ENCODE measurements at places on chromosomes 1 and 21.
A peak's percentile ranks its signal among the peaks of the same experiment; 100 is the strongest.

- DNase-seq: no peak
Measured at GRCh38 chr1:162922201-162922600, 61.2 kb upstream of the CCDC190 start.

GRCh38 chr1:168863772-168864171 is 134.8 kb upstream of the DPT start:
- no peak for DNase-seq

DNA sequence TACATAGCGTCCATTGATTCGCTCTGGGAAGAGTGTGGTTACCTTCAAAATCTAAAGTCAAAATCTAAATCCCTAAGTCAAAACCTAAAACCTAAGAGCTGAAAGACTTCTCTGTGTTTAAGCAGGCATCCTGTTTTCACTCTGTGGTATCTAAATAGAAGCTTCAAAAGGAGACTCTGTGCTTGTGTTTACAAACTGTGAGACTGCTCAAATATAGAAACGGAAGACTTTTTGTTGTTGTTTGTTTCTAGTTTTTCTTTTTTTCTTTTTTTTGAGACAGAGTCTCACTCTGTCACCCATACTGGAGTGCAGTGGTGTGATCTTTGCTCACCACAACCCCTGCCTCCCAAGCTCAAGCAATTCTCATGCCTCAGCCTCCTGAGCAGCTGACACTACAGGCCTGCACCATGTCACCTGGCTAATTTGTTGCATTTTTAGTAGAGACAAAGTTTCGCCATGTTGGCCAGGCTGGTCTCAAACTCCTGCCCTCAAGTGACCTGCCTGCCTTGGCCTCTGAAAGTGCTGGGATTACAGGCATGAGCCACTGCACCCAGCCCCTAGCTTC is 425.9 kb downstream of the SMYD3 start:
- no peak for DNase-seq

- DNase-seq: no peak
Measured at GRCh38 chr1:183769956-183770815, 34.7 kb upstream of the RGL1 start.

DNA sequence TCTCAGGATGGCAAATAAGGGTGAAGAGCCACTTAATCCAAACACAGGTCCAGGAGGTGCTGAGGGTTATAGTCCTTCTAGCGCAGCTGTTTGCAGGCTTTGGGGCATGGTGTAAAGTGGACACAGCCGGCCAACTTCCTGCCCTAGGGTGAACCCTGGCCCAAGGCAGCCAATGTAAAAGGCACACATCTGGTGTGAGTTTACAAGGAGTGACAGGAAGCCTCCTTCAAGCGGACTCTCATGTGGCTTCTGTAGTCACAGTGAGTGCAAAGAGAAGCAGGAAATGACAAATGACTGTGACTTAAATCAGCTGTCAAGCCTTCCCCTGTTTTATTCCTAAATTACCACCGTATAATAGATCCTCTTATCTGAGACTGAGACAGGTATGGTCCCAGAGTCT is 213.0 kb downstream of the CRB1 start:
- DNase-seq: peak; percentile 25

DNA sequence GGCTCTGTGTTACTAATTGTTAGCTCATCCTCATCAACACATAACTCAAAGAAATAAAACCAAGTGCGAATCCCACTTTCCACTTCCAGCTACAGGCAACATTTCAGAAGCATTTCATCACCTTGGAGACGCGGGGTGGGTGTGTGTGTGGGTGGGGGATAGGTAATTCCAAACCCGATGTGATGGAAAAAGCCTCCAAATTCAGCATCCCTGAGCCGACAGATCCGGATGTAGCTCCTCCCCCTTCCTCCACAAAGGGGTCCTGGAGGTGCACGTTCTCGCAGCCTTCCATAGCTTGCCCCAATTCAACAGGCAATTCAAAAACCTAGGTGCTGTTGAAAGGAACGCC is 486 bp downstream of the HSPA13 start:
- no peak for DNase-seq

DNA sequence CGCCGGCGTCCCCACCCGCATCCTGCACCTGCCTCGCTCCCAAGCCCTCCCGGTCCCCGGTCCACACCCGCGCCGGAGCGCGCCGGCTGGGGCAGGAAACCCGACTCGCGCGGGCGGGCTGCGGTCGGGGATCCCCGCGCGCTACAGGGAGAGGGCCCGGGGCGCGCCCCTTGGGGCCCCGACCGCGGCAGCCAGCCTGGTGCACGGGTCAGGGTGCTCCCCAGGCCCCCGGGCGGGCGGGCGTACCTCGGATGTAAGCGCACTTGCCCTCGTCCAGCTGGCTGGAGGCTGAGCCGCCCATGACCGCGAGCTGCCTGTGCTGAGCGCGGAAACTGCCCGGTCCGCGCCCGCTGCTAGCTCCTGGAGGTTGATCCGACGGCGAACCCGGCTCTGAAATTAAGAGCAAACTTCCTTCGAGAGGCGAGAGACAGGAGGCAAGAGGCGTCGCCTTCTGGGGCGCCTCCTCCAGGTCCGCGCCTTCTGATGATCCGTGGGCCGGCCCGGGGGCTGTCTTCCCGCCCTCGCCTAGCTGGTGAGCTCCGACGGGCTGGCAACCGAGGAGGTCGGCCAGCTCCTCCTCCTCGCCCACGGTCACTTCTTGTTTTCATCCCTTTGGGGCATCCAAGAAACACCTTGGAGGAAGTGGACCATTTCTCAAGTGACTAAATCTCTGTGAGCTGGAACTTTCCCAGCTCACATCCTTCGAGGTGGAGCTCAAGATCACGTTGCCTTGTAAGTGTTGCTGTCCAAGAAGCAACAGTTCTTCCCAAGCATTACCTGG is at the start of gene NIBAN1:
TSS of gene NIBAN1 (minus strand) at position 453 of the 781 bp plus-strand sequence. CDS start at position 301, 152 bp downstream.
- peak; percentile 75 for DNase-seq

DNA sequence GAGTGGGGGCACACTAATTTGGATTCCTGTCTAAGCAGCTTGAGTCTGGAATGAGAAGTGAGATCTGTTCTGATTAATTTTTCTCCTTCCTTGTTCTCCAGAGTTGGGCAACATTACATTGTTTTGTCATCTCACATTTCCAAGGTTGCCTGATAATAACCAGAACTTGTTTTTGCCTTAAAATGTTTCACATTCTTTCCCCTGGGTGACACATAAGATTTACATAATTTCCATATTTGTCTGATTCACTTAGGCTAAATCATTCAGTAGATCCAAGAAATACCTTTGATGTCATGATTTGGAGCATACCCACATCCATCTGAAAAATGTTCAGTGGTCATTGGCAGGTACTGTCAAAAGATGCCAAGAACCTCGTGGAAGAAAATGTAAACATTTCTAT is 60.3 kb downstream of the XCL2 start:
- peak; percentile 58 for DNase-seq

DNA sequence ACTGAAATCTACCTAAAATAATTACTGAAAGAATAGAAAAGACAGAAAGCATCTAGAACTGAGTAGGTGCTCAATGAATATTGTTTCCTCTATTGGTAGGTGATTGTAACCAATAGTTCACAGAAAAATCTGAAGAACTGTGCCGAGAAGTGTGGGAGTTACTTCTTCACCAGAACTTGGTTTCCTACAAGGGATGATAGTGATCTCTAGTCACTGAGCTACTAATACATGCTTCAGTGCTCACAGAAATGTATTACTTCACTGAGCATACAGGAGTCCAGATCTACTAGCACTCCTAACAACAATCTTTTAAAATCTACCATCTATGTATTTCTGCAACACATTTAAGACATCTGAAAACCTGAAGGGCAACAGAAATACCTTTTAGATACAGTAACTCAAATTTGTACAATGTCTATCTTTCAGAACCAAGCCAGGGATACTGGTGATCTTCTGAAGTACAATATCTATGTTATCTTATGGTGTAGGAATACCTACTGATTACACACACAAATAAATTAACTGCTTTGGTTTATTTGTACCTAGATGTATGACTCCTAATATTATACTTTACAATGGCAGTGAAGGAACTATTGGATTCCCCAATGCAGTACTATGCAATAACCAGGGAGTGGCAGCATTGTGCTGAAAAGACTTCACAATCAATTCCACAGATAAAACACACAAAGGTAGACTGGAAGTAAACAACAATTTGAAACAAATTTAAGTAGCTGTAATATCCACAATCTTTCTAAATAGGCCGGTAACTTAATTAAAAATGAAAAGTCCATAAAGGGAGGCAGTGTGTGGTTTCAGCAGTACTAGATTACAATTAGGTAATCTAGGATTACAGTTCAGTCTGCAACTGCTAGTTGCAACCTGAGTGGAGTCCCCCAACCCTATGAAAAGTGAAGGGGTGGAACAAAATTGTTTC is 243.0 kb downstream of the SLC45A1 start:
- DNase-seq: peak; percentile 68

DNA sequence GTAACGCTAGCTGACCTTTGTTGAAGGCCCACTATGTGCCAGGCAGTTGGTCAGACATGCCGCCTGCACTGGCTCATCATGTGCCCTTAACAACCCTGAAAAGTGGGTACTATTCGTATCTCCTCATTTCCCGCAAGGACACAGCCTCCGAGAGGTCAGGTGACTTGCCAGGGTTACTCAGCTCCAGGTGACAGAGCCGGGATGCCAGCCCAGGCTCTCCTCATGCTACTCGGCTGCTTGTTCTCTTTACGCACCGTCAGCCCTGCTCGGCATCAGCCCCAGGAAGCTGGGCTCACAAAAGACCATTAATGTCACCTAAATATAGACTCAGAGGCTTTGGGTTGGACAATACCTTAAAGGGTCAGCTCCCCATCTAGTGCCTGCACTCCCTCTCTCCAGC is 29.0 kb downstream of the GRHL3 start:
- DNase-seq: no peak

- no peak for DNase-seq
Measured at GRCh38 chr1:147833231-147833860, 69.2 kb upstream of the GJA8 start.

DNA sequence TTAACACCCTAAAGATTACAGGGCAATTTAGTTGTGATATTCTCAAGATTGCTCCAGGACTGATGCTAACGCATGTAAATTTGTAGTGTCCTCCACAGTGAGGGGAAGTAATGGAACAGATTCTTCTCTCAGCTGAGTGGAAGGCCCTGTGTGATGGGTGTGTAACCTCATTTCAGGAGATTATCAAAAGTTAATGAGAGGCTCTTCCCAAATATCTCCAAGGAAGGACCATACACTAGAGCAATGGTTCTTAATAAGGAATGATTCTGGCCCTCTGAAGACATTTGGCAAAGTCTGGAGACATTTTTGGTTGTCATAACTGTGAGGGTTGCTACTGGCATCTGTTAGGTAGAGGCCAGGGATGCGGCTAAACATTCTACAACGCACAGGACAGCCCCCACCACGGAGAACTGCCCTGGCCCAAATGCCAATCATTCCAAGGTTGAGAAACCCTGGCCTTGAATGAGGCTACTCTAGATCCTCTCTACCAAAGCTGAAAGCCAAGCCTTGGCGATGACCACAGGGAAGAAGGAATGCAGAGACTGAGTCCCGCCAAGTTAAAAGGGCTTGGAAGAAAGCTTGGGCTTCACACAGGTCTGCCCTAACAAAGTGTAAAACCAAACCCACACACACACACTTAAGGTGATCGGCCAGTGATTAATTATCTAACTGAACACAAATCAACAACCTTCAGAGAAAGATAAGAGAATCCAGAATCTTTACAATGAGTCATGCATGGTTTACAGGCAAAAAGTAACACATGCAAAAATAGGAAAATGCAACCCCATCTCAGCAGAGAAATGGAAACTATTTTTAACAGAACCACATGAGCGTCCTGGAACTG is 135.8 kb downstream of the SYF2 start:
- no peak for DNase-seq

DNA sequence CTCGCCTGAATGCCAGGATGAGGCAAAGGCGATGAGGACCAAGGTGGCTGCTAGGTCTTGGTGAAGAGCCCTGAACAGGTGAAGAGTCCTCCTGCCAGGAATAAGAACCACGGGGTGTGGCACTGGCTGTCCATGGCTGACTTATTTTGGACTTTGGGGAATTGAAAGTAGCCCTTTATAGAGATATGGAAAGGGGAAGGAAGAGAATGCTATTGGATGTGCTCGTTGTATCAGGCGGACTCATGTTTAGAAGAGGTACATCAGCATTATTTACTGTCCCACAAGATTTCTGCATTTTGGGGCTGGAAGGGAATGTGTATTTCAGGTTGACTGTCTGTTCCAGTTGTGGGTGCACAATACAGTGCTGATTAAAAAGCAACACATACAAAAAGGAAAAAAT is 465.8 kb downstream of the DSCAM start:
- no peak for DNase-seq

DNA sequence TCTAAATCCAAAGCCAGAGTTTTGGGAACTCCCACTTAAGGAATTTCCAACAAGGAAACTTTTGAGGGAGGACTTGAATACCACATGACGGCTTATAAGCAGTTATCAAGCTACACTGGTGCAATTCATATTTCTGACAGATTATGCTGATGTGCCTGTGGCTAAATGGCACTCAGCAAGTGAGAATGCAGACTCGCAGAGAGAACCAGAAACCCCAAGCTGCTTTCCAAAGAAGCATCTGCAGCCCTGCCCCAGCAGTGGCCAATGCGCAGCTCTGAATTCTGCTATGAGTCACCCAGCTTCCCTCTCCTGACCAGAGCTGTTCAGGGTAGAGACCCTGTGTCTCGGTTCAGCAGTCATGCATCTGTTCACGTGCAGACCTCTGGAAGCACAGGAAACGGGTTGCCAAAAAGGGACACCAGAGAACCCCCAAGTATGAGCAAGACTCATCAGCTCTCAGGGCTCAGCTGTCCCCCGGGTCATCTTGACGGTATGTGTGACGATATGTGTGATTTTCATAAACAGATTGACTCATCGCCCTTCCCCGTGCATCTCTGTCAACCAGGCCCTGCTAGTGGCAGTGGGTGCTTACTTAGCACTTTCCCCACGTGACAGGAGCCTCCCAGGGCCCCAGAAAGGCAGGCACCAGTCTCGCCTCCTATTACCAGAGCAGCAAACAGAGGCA is 76.3 kb downstream of the ITPKB start:
- peak; percentile 100 for DNase-seq

DNA sequence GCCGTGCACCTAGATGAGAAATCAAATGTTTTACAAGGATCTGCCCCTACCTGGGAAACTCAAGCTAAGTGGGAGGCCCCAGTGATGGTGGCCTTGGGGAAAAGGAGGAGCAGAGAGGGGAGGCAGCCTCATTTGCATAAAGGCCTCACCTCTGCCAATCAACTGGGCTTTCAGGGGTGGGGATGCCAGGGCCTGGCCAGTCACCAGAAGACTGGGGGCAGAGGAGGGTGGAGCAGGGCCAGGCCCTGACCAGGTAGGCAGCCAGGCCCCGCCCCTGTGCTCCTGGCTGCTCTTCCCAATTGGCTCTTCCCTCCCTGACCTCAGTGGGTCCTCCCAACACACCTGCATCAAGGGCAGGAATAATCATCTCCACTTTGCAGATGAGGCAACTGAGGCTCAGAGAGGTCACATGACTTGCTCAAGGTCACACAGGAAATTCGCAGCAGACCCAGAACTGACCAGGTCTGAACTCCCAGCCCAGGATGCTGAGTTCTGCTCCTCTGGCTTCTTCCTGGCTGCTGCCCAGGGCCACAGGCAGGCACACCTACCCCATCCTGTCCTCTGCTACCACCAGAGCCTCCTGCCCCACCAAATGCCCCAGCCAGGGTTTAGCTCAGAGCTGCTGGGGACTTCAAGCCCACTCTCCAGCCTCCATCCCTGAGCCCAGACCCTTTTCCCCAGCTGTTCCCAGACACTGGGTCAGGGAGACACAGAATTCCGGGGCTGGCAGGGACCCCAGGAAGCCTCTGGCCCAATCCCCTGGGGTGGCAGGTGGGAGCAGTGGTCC is 677.9 kb downstream of the MATN1 start:
- no peak for DNase-seq

GRCh38 chr1:39238476-39238875 is 34.0 kb downstream of the MACF1 start:
- DNase-seq: peak; percentile 38

- no peak for DNase-seq
Measured at GRCh38 chr1:25640646-25641328, 24.2 kb downstream of the MAN1C1 start.

- no peak for DNase-seq
Measured at GRCh38 chr21:23607782-23608431, 1999.4 kb downstream of the MRPL39 start.

All from mesenchymal stem cell (in vitro differentiated cells and primary cell).